ENCODE measurements at places on chromosomes 11 and 22.

GRCh38 chr11:62012832-62013461 is 45.5 kb upstream of the FTH1 start:
- no peak for DNase-seq

DNA sequence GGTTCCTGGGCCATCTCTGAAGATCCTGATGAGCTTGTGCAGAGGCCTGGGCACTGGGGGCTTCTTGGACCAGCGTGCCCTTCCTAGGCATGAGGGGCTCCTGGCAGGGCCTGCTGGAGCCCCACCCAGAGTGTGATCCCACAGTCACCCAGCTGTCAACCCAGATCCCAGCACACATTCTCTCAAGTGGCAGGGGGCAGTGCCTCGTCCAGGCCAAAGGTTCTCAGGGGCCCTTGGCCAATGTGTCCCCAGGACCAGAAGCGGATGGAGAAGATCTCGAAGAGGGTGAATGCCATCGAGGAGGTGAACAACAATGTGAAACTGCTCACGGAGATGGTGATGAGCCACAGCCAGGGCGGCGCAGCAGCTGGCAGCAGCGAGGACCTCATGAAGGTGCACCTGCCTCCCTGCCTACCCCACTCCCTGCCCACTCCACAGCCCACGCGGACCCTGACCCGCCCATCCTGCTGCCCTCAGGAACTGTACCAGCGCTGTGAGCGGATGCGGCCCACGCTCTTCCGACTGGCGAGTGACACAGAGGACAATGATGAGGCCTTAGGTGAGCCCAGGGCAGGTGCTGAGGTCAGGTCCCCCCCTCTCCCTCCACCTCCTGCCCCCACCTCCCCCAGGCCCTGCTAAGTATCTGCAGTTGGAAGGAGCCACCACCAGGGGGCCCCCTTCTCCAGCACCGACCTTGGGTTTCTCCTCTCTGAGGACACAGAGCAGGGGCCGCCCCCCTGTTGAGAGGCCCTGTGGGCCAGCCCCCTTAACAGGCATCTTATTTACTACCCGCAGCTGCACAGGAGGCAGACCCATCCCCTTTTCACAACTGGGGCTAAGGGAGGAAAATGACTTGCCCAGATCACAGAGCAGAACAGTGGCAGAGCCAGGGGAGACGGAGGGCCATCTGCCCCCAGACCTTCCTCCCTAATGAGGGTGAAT is 14.7 kb downstream of the GGA1 start:
- peak; percentile 74 for DNase-seq

DNA sequence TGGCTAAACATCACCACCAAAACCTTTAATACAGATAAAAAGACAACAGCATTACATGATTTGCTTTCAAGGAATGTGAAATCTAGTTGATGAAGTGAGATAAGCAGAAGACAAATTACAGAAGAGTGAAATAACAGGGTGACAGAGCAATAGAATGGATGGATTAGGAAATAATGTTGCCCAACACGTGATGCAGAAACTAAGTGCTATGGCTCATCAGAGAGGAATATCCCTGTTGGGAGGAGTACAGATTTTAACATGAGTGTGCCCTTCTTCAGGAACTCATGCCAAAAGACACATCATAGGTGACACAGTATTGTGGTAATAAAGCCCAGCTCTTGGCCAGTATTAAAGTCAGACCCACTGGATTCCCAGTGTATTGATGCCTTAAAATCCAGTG is 176.6 kb upstream of the RAG2 start:
- no peak for DNase-seq

DNA sequence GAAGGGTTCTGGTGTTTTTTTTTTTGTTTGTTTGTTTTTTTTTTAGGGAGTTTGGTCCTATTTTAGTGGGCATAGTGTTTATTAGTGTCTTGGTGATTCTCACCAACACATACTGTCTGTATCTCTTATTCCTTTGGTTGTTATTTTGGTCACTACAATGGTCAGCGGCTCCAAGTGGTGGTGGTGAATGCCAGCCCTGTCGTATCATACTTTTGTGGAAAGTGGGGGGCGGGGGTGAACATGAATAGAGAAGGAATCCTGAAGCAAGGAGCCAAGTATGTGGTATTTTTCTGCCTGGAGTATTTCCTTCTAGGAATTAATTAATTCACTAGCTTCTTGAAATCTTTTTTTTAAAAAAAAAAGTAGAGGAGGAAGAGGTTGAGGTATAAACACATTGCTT is 79.6 kb downstream of the GRK3 start:
- no peak for DNase-seq

DNA sequence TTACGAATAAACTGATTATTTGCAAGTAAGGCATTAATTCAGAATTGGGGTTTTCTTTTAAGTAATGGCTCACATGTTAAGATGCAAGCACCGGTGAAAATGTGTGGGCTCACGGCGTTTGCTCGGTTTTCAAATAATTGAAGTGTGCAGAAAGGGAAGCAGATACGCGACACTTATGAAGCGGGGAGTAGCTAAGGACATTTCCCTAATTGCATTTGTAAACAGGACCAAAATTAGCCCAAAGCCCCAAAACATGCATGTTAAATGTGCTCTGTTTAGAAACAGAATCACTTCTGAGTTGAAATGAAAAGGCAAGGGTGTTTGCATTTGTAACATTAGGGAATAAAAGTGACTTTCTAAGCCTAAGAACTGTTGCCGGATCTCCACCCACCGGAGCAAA is 61.3 kb downstream of the ELFN2 start:
- DNase-seq, result peak; percentile 27
